Right ventricle myocardium superior (tissue), 1 donor: ENCODE measurements at places on chromosomes 7 and 10. TPM values are rescaled to one million over a fixed set of nuclear protein-coding genes. Genes with fewer than 3 reads are reported as not detected.

DNA sequence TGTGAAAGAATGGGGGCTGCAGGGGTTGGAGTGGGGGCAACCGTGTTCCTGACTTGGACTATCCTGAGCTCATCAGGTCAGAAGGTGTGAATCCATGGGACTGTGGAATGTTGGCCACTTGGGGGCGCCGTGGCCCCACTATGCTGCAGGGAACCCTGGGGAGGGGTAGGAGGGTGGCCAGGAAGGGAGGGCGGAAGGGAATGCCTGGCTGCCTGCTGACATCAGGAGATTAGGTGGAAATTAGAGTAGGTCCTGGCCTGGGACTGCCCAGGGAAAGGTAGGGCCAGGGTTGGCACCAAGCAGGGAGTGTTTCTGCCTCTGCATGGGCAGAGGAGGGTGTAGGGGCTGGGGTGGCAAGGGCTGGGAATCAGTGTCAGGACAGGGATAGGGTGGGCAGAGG lies 65.8 kb upstream of the PRSS58 start:
- no peak for DNase-seq

DNA sequence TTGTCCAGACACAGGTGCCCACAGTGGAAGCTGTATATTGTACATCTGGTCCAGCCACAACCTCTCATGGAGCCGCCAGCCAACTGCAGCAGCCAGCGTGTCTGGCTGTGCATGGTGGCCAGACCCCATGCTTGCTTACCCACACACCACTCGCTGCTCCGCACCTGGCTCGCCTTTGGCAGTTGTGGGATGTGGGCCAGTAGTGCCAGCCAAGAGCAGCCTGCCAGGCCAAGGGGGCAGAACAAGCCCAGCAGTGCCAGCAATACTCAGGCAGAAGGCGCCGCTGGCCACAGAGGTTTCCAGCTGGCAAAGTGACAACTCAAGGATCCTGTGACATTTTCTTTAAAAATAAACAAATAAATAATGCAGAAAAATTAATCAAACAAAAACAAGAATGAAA lies 11.7 kb upstream of the TMEM243 start:
- peak; percentile 64 for DNase-seq

DNA sequence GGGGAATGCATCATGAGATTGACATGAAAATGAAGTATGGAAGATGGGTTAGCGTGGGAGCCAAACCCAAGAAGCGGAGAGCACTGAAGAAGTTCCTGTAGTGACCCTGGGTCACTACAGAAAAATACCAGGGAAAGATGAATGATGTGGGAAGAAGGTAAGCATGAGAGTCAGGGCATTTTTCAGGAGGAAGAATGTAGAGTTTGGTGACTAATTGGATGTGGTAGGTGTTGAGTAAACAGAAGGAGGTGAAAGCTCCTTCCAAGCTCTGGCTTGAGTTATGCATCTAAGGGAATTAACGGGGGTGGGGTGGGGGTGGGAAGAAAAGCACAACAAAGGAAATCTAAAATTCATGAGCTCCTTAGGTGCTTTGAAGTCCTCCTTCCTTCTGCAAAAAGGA lies 238.1 kb upstream of the AOAH start:
- DNase-seq = no peak

- no peak for DNase-seq
These were observed 677.5 kb downstream of the XPNPEP1 start for GRCh38 chr10:109245821-109246220.

GRCh38 chr7:99789441-99790070 lies 5.6 kb upstream of the CYP3A4 start:
- no peak for DNase-seq

DNA sequence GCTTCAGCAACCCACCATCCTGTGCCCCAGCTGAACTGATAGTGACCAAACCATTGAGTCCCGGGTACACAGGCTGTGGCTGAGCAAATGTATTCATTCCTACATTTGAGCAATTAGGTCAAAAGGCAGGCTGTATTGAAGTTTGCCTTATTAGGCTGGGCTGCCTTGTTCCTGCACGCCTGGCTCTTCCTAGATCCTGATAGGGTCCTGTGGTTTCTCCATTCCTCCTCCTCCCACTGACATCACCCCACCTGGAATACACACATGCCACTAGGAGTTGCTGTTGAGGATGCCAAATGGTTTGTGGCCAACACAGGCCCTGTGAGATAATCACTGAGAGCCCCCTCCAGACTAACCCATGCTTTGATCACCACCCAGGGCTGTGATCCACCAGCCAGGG lies 66.4 kb upstream of the FGFR2 start:
- no peak for DNase-seq

DNA sequence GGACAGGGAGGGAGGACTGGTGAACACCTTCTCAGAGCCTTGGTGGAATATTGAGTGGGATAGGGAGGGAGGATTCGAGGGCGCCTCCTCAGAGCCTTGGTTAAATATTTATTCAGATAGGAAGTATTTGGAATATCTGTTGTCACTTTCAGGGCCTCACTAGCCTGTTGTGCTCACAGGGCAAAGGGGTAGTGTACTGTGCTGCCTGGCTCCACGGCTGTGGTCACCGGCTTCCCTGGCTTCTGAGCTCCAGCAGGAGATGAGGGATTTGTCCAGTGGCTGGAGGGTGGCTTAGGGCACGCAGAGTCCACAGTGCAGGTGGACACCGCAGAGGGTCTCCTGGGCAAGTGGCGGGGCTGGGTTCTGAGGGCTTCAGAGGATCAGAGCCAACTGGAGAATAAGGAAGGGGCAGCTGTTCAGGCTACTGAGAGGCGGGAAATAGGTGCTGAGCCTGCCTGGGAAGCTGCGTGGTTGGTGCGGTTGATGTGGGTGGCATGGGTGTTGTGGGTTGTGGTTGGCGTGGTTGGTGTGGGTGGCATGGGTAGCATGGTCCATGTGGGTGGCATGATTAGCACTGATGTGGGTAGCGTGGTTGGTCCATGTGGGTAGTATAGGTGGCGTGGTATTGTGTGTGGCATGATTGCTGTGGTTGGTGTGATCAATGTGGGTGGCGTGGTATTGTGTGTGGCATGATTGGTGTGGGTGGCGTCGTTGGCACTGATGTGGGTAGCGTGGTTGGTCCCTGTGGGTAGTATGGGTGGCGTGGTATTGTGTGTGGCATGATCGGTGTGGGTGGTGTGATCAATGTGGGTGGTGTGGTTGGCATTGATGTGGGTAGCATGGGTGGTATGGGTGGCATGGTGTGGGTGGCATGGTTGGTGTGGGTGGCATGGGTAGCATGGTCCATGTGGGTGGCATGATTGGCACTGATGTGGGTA lies 16.7 kb downstream of the INPP5A start:
- DNase-seq = peak; percentile 39

DNA sequence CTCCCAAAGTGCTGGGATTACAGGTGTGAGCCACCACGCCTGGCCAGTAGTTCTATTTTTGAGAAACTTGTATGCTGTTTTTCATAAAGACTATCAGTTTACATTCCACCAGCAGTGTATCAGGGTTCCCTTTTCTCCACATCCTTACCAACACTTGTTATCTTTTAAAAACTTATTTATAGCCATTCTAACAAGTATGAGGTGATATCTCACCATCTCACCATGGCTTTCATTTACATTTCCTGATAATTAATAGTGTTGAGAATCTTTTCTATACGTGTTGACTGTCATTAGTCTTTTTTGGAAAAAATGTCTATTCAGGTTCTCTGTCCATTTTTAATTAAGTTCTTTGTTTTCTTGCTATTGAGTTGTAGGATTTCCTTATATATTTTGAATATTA lies 416.1 kb downstream of the NEBL start:
- no peak for DNase-seq

DNA sequence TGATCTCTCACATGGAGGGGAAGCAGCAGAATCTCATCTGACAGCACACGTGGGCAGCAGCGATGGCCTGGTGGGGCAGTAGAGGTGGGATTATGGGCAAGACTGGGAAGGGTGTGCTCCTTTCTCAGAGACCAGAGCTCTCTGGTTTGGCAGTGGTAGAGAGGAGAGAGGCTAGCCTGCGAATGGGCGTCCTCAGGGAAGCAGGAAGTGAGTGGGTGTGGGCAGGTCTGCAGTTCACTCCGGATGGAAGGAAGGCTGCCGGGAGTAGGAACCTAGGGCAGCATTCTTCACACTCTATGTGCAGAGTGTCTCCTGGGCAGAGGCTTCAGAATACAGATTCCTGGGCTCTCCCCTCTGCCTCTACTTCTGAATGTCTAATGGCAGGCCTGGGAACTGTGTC lies 162.8 kb upstream of the BMPER start:
- no peak for DNase-seq

DNA sequence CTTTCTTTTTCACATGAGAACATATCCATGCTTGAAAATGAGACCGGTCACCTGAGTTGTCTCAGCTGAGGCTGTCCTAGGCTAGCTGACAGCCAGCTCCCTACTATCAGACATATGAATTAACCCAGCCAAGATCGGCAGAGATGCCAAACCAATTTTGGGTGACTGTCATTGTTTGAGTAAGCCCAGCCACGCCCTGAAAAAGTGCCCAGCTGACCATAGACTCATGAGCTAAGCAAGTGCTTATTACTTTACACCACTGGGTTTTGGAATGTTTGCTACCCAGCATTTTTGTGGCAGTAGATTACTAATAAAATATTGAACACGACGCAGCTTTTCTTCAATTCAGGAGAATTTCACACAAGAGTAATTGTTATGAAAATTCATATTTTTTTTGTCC lies 265.2 kb upstream of the LYZL1 start:
- no peak for DNase-seq

DNA sequence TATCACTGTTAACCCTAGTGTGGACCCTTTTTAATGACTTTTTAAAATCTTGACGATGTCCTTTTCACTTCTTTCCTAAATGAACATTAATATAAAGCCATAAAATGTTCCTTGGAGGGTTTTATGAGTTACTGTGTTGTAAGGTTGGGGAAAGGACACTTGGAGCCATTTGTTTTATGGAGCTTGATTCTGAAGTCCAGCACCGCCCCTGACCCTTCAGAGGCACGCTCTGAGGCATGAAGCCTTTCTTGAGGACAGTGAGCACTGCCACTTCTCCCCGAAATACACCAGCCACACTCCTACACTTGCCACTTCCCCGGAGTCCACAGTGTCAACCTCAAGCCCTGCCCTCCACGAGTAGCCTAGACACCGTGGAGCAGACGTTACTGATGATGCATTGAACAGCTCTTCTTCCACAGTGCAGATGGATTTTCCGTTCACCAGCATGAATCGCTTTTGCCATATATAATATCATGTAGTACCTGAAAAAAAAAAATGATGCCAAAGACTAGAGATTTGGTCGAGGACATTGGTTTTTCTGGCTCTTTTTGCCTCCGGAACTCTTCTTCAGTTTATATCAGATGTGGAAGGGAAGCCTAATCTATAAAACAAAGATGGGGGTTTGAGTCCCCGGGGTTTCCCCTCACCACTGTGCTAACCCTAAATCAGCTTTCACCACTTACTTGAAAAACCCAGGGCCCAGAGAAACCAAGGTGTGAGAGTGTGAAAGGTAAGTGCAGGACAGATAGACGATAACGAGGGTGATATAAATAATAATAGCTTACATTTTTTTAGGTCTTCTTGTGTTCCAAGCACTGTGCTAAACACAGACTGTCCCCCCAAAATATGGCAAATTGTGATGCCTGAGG lies 652.6 kb upstream of the GALNT17 start:
- DNase-seq = no peak

DNA sequence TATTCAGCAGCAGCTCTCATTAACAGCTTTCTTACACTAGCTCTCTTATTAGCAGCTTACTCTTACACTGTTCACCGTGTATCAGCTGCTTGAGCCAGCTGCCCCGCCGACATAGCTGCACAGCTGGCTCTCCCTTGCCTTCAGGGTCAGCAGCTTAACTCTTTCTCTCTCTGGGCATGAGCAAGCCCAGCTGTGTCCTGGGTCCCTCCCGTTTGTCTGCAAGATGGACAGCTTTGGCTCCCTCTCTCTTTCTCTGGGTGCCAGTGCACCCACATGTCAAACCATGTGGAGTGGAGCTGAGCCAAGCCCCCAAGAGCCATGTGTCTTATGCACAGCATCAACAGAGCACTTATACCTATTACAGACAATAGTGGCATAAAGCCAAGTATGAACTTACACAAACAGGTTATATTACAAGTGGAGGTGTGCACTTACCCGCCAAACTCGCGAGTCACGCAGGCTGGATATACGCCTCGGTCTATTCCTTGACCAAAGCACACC lies 35.7 kb upstream of the MTPAP start:
- no peak for DNase-seq

DNA sequence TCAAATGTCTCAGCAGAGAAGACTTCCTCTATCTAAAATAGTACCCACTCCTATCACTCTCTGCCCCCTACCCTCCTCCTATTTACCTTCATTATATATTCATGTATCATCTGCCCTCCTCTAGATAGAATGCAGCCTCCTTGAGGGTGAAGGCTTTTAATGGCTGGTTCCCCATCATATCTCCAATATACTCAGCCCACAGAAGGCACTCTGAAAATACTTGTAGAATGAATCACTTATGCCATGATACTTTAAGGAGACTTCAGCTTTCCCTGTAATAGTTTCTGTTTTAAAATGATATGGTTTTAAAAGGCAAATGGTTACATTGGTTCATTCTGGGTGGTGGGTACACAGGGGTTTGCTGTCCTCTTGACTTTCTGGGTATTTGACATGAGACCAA lies 25.3 kb downstream of the GFRA1 start:
- no peak for DNase-seq

DNA sequence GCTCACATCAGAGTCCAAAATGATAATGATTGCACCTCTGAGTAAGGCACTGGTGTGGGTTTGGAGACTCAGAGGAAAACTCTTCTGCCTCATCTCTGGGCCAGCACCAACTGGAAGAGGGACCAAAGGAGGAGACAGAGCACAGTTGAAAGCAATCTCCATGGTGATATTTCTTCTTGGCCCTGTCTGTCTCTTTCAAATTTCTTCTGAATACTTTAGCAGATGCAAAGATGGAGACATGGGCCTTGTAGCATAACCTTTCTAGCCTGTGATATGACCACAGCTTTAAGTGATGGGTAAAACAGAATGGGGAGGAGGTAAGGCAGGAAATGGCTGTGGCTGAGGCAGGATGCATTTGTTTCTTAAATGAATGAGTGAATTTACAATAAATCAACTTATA lies 12.2 kb upstream of the GIMAP7 start:
- DNase-seq = no peak

DNA sequence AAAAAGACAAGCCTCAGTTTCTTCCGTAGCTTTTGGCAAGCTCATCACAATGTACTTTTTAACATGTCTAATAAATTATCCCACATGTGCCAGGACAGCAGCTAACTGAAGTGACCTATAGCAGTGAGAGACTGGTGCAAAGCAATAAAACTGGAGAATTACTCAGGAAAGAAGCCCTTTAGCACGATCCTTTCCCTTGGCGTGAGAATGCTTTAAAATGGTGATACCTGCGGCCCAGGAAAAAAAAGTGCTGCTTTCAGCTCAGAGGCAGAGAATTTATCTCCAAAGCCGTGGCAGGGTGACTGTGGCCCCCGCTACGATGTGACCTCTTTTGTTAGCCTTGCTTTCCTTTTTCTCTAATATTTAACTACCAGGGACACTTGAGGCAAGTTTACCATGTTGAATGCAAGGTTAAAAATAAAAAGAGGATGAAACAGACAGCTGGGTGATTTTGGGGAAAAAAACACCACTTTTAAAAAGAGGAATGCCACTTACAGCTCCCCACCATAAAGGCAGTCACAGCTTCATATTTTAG lies 184.0 kb downstream of the FANK1 start:
- no peak for DNase-seq

- DNase-seq = no peak
These were observed 2.3 kb upstream of the ADCK2 start for GRCh38 chr7:140670343-140670935.

The CALCR gene
- total RNA-seq = 0.05 TPM

The GIMAP5 gene
- total RNA-seq = 8.5 TPM

The PDE6C gene
- not detected for total RNA-seq

The TAS2R5 gene
- total RNA-seq = 0.27 TPM

The TBATA gene
- not detected for total RNA-seq

The SSBP1 gene
- total RNA-seq = 116 TPM
